ENCODE measurements at places on chromosomes 13 and 19.

- no peak for DNase-seq
Measured at GRCh38 chr19:12749938-12750521, 1.6 kb upstream of the BEST2 start.

DNA sequence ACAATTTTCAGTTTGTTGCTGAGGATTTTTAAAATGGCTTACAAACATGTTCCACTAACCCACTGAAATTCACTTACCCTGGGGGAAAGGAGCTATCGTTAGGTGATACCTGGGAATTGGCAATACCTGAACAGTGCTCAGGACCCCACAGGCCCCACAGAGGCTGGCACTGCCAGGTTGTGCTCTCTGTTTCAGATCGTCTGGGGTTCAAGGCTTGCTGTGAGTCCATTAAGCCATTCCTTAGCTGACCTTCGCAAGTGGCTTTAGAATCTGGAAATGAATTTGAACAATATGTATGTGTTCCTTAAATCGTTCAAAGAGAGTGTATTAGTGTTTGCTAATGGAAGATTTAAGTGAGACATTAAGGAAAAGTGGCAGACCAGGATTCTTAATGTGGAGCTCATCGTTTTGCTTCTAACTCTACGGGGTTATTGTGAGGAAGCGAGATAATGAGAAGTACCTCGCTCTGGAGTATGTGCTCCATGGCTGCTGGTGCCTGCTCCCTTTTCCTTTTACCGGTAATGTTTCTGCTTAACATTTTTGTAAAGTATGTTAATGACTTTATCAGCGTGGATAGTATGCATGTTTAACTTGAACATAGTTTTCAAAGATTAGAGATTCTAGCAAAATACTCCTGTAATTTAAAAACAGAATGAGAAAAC is 13.6 kb downstream of the KLF5 start:
- DNase-seq: no peak

DNA sequence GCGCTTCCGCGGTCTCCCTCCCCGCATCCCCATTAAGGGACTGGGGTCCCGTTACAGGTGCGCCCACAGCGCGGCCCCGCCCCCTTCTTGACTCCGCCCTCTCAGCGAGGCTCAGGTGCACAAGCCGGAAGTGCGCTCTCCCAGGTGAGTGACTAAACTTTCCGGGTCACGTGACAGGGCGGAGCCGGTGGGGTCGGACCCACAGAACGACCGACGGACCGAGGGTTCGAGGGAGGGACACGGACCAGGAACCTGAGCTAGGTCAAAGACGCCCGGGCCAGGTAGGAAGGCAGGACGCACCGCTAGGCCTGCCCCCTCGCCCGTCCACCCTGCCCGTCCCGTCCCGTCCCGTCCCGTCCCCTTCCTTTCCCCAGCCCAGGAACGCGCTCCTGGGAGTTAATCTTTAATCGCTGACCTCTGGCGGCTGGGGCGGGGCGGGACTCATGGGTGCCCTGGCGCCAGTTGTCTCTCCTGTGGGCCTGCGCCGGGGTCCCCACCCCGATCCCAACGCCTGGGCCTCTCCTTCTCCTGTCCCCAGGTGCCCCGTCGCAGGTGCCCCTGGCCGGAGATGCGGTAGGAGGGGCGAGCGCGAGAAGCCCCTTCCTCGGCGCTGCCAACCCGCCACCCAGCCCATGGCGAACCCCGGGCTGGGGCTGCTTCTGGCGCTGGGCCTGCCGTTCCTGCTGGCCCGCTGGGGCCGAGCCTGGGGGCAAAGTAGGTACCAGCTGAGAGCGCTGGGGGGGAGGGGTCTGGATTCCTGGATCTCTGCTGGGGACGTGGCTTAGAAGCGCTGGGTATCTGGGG is at the start of gene CRB3:
CRB3 (plus strand) TSS at position 202 of the 804 bp plus-strand sequence; CDS start at position 633, 431 bp downstream.
- no peak for DNase-seq

- no peak for DNase-seq
Measured at GRCh38 chr19:56829596-56829995, 10.9 kb downstream of the PEG3 start.

- DNase-seq: no peak
Measured at GRCh38 chr13:107994137-107994536, 221.2 kb downstream of the LIG4 start.

DNA sequence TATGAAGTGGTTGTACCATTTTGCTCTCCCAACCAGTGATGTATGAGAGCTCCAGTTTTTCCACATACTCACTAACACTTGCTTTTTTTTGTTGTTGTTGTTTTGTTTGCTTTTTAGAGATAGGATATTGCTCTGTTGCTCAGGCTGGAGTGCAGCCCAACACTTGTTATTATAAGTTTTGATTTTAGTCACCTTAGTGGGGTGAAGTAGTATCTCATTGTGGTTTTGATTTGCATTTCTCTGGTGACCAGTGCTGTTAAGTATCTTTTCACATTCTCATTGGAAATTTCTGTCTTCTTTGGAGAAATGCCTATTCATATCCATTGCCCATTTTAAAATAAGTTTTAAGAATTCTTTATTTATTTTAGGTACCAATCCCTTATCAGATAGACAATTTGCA is 31.3 kb downstream of the CYP4F22 start:
- no peak for DNase-seq
